ENCODE measurements at places on chromosomes 5 and 9.

DNA sequence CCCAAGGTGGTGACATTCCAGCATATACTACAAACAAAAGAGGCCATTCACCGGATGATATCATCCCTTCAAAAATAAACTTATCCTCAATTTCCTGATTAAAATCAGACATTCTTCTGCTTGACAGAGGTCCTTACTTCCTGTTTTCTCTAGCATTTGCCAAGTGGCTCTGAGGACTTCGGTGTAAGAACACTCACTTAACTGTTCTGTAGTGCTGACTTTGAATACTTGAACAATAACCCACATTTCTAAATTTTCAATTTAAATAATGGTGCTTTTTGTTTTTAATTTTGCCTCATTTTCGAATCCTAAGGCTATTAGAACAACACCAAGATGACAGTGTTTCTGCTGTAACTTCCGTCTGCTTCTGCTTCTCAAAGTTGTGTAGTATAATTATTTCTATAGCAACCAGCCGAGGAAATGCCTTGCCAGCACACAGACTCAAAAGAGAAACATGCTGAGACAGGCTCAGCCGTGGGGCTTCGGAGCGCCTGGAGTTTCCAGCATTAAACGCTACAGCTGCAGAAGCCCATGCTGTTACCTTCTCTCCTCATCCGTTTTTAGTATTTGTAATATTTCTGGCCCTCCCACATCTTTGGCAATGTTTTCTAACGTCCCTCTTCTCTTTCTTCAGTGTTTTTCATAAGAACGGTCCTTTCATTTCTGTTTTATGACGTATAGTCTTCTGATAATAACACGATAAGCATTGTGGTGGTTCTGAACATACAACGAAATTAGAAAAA lies 19.5 kb upstream of the ANXA1 start:
- peak; percentile 43 for DNase-seq

- no peak for DNase-seq
Measured at GRCh38 chr5:95177456-95177855, 107.4 kb downstream of the MCTP1 start.

- no peak for DNase-seq
Measured at GRCh38 chr9:89139455-89139854, 39.2 kb downstream of the SHC3 start.

GRCh38 chr5:56700711-56701110 lies 114.6 kb upstream of the MAP3K1 start:
- DNase-seq, result no peak

DNA sequence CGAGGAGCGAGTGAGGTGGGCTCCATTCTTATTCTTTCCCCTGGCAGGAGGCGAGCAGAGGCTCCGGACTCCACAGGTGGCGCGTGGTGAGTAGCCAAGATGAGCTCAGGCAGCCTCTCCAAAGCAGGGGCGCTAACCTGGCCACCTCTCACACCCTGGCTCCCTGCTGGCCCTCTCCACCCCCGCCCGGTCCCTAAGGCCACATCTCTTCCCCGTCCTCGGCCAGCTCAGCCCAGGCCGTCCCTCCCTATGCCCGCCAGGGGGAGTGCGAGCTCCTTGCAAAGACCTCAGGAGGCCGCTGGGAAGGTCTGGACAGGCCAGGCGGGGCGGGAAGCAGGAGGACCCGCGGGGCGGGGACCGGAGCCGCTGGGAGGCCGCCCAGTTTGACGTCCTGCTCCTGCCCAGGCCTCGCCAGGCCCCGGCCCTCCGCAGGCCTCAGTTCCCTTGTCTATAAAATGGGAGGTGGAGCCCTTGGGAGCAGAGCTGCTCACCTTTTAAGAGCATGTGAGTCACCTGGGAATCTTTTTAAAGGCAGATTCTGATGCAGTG lies 46.3 kb upstream of the GGTA1 start:
- DNase-seq, result peak; percentile 26

- no peak for DNase-seq
Measured at GRCh38 chr9:132783006-132783405, 95.1 kb downstream of the AK8 start.

GRCh38 chr9:75850459-75851200 lies 39.8 kb upstream of the PCSK5 start:
- DNase-seq, result no peak

- no peak for DNase-seq
Measured at GRCh38 chr9:134208981-134209725, 44.8 kb upstream of the RNU6ATAC start.

DNA sequence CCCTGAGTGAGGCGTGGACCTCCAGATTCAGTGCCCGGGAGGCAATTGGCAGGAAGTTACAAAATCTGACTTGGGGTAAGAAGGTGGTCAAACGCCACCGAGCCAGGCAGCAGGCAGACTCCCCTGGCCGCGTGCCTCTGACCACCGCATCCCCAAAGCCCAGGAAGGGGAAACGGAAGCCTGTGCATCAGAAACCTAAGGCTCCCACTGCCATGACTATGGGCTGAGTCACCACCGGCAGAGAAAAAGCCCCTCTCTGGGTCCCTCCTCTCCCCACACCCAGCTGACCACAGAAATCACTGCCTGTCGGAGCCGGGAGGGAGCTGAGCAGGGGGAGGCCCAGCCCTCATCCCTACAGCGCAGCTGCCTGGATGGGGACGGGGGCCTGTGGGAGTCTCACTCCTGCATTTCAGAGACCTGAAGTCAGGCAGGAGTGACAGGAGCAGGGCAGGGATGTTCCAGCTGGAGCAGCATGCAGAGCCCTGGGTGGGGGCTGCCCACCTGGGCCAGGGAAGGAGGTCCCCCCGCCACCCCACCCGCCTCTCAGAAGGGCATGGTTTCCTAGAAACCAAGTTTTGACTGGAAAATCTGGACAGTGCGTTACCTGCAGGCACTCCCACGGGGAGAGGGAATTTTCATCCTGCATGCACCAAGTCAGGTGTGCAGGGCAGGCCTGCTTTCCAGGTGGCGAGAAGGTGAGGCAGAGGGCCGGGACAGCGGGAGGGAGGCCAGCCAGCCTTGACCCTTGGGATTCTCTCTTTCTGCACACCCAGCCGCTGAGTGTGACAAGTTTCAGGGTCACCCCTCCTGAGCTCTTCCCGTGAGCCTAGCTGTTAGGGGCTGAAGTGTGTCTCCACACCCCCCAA lies 68.2 kb downstream of the LRSAM1 start:
- DNase-seq, result no peak

GRCh38 chr9:23309800-23310199 lies 516.2 kb downstream of the ELAVL2 start:
- DNase-seq, result no peak

DNA sequence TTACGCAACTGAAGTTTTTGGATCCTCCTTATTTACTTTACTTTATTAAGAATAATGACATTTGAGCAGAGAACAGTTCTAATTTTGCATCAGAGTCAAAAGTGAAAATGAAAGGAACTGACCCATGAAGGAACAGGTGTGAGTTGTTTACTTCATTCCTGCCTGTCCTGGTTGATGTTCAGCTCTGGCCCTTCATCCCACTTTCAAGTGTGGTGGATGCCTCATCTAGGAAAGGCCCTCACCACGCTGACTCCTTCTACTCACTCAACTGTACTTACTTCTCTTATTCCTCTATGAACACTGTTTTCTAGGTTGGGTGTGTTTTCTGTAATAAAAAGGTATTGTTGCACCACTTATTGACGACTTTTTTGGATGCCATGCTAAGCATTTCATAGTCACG lies 61.8 kb upstream of the PLEKHG4B start:
- no peak for DNase-seq

Data from activated T-helper 1 cell treated with Interleukin-2 at 50 U/mL for 16 hours (primary cell).